ENCODE measurements at places on chromosomes 2 and 18.

DNA sequence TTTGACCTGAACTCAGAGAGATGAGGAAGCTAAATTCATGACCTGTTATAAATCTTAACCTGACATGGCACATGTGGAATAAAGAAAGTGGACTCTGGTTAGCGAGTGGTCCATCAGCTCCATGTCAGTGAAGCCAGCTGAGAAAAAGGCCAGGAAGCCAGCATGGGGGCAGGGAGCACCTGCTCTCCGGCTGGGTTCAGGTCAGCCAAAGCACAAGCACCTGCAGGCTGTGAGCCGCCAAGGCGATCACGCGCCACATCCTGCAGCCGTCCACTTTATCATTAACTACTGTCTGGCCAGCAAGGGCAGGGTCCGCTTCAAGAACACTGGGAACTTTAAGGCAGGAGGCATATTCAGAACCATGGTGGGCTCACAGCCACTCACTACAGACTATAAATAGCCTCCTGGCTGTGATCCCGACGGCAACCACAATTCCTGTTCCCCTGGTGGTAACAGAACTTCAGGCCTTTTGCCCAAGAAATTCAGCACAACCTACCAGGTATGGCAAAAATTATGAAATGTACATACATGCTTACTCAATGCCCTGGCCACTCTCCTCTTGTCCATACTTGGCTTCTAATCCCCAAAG is 35.5 kb downstream of the ACVR1 start:
- no peak for DNase-seq

- DNase-seq: no peak
These were observed 93.0 kb upstream of the PELI1 start for GRCh38 chr2:64237266-64237665.

- no peak for DNase-seq
These were observed 615.8 kb upstream of the SYT4 start for GRCh38 chr18:43893001-43893637.

DNA sequence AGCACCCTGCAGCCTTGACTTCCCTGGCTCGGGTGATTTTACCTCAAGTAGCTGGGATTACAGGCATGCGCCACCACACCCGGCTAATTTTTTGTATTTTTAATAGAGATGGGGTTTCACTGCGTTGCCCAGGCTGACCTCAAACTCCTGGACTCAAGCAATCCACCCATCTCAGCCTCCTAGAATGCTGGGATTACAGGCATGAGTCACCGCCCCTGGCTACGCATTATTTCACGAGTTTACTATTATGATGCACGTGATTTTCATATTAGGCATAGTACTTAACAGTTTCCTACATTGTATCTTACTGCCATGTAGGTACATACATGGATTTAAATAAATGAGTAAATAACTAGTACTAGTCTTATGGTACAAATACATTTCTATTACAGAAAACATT is 4.4 kb downstream of the DYNC2LI1 start:
- DNase-seq: no peak

DNA sequence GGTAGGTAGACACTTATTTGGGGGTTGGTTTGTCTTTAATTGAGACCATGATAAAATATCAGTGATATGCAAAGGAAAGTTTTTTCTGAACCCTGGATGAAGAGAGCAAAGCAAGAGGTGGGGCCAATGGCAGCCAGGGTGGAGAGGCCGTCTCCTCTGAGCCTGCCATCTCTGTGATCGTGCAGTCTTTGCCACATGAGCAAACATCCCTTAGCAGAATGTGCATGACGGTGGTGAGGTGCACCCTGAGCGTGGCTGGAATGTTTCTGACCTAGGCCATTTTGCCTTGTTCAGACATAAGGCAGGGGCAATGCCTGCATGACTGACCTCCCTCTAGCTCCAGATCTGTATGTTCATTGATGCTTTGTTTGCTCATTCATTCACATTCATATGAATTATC is 6.0 kb downstream of the NCK2 start:
- no peak for DNase-seq

DNA sequence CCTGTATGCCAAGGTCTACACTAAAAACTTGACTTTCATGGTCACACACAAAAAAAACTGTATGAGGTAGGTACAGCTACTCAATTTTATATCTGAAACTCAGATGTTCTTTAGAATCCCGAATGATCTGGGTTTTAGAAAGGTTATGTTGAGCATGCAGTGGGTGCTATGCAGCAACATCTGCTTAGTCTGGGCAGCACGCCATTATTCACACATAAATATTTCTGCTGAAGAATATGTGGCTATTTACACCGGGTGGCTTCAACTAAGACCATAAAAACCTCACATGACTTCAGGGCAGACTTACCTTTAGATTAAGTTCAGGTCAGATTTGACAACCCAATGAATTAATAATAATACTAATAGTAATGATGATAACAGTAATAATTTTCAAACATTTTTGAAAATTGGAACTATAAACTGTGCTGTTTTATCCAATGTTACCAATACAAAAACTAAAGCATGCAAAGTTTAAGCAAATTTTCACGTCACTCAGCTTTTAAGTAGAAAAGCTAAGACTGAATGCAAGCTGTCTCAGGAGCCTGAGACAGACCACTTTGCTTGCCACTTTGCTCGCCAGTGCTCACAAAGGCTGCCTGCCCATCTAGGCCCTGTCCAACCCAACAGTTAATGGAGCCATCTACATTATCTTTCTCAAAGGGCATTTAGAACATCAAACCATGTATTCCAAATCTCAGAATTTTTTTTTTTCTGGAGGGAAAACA is 292.0 kb downstream of the CNTNAP5 start:
- DNase-seq: no peak

- no peak for DNase-seq
These were observed 252.4 kb upstream of the ZNF521 start for GRCh38 chr18:25604196-25604893.

- DNase-seq: no peak
These were observed 17.2 kb upstream of the ATG16L1 start for GRCh38 chr2:233234264-233234663.

- no peak for DNase-seq
These were observed 517.2 kb downstream of the PLCL1 start for GRCh38 chr2:198321522-198322088.

- no peak for DNase-seq
These were observed 21.0 kb downstream of the SPOPL start for GRCh38 chr2:138522556-138522955.

DNA sequence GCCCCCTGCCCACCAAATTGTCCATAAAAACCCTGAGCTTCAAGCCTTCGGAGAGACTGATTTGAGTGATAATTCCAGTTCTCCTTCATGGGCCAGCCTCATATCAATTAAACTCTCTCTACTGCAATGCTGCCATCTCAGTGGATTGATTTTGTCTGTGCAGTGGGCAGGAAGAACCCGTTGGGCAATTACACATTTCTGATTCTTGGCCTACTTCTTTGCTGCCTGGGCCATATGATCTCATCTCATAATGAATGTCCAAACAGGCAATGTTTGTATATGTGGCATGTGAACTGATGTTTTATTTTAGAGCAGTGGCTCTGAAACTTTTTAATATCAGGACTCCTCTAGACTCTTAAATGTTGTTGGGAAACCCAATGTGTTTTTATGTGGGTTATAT is 101.2 kb upstream of the SLC38A11 start:
- DNase-seq: no peak

GRCh38 chr2:100900156-100900795 is 80.3 kb downstream of the NPAS2 start:
- DNase-seq: no peak

DNA sequence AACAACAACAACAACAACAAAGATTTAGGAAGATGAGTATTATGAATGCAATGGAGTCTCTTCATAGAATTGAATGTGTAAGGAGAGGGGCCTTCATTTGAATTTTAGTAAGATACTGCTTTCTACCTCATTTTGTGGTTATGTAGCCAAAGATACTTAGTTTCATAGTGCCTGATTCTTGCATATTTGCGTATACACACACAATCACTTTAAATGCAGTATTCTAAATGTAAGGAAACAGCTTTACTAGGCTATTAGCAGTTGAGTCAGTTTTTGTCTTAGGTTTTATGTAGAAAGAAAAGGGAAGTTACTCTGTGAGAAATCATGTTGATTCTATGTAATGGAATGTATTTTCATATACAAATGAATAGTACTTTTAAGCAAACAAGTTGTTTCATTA is 80.5 kb downstream of the HAUS1 start:
- no peak for DNase-seq

- no peak for DNase-seq
These were observed 17.5 kb downstream of the UXS1 start for GRCh38 chr2:106176446-106177099.

- no peak for DNase-seq
These were observed 776.8 kb downstream of the CCDC85A start for GRCh38 chr2:56960581-56960980.

DNA sequence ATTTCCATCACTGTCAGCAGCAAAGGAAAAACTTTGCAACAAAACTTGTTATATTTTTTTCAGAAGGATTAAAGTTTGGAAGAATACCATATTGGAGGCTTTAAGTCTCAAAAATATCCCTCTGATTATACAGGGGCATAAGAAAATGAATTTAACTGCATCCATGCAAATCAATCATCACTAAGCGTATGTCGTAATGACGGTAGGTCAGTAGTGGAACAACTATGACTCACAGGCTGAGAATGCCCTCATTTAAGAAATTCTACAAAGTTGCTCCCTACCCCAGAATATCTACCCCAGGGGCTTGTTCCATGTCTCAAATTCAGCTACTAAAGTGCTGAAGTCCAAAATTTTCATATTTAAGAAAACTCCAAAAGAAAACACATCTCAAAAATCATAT is 12.5 kb upstream of the NAB1 start:
- DNase-seq: no peak

DNA sequence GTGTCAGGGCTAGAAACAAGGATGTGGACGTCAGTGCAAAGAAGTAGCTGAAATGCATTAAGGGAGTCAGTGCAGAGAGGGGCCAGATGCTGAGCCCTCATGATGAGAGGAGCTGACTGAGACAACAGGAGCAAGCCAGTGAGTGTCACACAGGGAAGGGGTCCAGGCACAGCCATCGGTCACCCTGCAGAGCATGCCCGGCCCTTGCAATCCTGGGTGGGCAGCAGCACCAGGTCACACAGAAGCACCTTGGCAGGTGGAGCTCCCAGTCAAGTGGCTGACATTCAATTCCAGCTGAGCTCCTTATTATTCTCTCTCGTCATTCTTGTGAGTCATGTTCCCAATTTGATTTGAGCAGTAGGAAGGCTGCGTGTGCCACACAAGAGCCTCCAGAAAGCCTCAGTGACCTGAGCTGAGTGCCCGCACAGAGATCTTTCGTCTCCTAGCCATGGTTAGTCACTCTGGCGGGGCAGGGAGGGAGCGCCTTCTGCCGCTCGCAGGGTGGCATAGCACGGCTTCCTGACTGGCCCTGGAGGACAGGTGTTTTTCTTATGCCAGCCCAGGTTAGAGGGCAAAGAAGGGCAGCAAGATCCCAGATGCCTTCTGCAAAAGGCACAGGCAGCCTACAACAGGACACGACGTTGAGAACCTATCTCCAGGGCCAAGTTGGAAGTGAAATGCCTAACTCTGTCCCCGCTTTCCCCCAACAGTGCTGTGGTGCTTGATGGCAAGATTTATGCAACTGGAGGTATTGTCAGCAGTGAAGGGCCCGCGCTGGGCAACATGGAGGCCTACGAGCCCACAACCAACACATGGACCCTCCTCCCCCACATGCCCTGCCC is 220.9 kb downstream of the ATAD2B start:
- no peak for DNase-seq

DNA sequence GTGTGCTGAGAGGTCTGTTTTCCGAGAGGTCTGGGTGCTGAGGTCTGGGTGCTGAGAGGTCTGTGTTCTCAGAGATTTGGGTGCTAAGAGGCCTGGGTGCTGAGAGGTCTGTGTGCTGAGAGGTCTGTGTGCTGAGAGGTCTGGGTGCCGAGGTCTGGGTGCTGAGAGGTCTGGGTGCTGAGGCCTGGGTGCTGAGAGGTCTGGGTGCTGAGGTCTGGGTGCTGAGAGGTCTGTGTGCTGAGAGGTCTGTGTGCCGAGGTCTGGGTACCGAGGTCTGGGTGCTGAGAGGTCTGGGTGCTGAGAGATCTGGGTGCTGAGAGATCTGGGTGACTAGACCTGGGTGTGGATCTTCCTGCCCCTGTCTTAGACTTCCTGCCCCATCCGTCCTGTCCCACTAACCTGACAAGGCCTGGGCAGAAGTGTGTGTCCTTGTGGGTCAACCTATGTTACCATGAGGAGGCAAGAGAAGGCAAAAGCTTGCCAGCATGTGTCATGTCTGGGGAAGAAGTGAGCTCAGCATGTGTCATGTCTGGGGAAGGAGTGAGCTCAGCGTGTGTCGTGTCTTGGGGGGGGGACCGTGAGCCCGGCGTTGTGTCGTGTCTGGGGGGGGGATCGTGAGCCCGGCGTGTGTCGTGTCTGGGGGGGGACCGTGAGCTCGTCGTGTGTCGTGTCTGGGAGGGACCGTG is 69.3 kb downstream of the KCNG2 start:
- no peak for DNase-seq

DNA sequence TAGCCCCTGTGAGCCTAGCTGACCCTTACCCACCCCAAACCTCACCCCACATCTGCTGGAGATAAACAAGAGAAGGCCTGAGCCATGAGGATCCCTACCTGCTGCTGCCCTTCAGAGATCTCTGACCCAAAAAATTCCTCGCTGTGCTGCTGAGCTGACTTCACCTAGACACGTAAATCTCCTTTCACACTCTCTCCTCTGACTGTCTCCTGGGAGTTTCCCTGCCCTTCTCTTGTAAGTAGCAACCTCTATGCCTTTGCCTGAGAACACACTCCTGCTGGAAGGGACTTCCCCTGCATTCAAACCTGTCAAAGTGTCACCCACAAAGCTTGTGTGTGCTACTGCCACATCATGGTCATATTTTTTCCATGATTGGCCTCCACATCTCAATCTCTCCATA is 134.2 kb upstream of the NOL4 start:
- DNase-seq: no peak

DNA sequence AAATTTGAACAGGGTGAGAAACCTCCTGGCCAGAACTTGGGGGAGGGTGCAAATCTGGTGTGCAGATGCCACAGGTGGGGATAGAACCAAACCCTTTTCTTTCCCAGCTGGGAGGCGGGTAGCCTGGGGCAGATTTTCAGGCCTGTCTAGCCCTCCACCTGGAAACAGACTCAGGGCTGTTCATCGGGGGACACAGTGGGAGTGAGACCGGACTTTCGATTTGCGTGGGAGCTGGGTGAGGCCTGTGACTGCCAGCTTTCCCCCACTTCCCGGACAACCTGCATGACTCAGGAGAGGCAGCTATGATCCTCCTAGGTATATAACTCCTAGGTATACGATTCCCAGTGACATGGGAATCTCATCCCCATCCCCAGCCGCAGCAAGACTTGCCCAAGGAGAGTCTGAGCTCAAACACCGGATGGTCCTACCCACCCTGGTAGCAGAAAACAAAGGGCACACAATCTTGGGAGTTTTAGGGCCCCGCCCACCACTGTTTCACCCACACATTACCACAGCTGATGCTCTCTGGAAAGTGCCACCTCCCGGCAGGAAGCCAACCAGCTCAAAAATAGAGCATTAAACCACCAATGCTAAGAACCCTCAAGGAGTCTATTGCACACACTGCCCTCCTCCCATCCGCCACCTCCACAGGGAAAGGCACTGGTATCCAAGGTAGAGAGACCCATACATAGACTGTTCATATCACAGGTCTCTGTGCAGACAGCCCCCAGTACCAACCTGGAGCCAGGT is 92.5 kb downstream of the BARD1 start:
- no peak for DNase-seq
